Cardiac septum (tissue), 1 donor: ENCODE measurements at places on chromosomes 6 and 20. TPM values are rescaled to one million over a fixed set of nuclear protein-coding genes. Genes with fewer than 3 reads are reported as not detected.

The CFB gene
- 5.0 TPM for total RNA-seq

The LY6G6F gene
- not detected for total RNA-seq

The CCN2 gene
- total RNA-seq, result 76.5 TPM

The SLC35F1 gene
- 7.7 TPM for total RNA-seq

The ECT2L gene
- 10.5 TPM for total RNA-seq

The C20orf204 gene
- total RNA-seq, result 0.86 TPM

The CUL7 gene
- total RNA-seq, result 11.0 TPM

The CTCFL gene
- total RNA-seq, result not detected

The ALDH5A1 gene
- 17.4 TPM for total RNA-seq

The RAB44 gene
- 0.11 TPM for total RNA-seq

The SLC22A7 gene
- total RNA-seq, result not detected

The TNNC2 gene
- total RNA-seq, result not detected

The SSTR4 gene
- not detected for total RNA-seq

The CEP162 gene
- total RNA-seq, result 4.3 TPM

The DUSP22 gene
- total RNA-seq, result 49.2 TPM

The TCF15 gene
- total RNA-seq, result 4.8 TPM

The RIPPLY2 gene
- total RNA-seq, result not detected

The NKAIN4 gene
- not detected for total RNA-seq

The SNX21 gene
- total RNA-seq, result 19.5 TPM

The HLA-DQB1 gene
- 3.7 TPM for total RNA-seq

The GPR6 gene
- total RNA-seq, result not detected

The SLC25A27 gene
- total RNA-seq, result 25.6 TPM

The POU5F1 gene
- 1.0 TPM for total RNA-seq

The ARMH2 gene
- total RNA-seq, result not detected

The PDYN gene
- not detected for total RNA-seq

The RAD21L1 gene
- total RNA-seq, result not detected

The TMEM244 gene
- total RNA-seq, result not detected

The PSMB1 gene
- total RNA-seq, result 150 TPM

The GINS1 gene
- total RNA-seq, result 0.43 TPM

The ZKSCAN3 gene
- total RNA-seq, result 5.3 TPM

The SPATA25 gene
- 3.3 TPM for total RNA-seq
